Progenitor cell of endocrine pancreas (in vitro differentiated cells): ENCODE measurements at places on chromosomes 5 and 9. TPM values are rescaled to one million over a fixed set of nuclear protein-coding genes. Genes with fewer than 3 reads are reported as not detected.

The NFIB gene
- total RNA-seq, result 15.3 and 15.5 TPM in 2 replicates

The PDZD2 gene
- total RNA-seq, result 2.4 and 3.1 TPM in 2 replicates

The SGCD gene
- total RNA-seq, result 5.5 and 5.9 TPM in 2 replicates

The ERAP2 gene
- not detected in 2 replicates for total RNA-seq

The ADGRD2 gene
- total RNA-seq, result not detected in 2 replicates

The DCTN3 gene
- 101 and 102 TPM in 2 replicates for total RNA-seq

The PRDM9 gene
- total RNA-seq, result not detected in 2 replicates

The ZCCHC10 gene
- total RNA-seq, result 23.1 and 25.7 TPM in 2 replicates

The IL33 gene
- 0.13 TPM in 1 of 2 replicates, not detected in the other for total RNA-seq

The RLN2 gene
- 4.0 and 4.4 TPM in 2 replicates for total RNA-seq

The KCTD16 gene
- total RNA-seq, result 21.2 and 24.3 TPM in 2 replicates

The TEX48 gene
- total RNA-seq, result not detected in 2 replicates

The MAMDC2 gene
- total RNA-seq, result 0.27 and 0.60 TPM in 2 replicates

- no peak overlapping the region for H3K27ac ChIP-seq
- H3K36me3 ChIP-seq, result peaks cover 17% of the 10 kb centered on the region
- no peaks in the 10 kb centered on the region for H3K4me1 ChIP-seq
Observed at GRCh38 chr9:132627106-132627505, 42.7 kb downstream of the DDX31 start.

- H3K36me3 ChIP-seq, result no peaks in the 10 kb centered on the region
- no peak for DNase-seq
- peaks cover 3% of the 10 kb centered on the region for H3K4me1 ChIP-seq
- peaks cover 20% of the 10 kb centered on the region for H3K27me3 ChIP-seq
Observed at GRCh38 chr5:133469846-133470245, 142.5 kb downstream of the FSTL4 start.

DNA sequence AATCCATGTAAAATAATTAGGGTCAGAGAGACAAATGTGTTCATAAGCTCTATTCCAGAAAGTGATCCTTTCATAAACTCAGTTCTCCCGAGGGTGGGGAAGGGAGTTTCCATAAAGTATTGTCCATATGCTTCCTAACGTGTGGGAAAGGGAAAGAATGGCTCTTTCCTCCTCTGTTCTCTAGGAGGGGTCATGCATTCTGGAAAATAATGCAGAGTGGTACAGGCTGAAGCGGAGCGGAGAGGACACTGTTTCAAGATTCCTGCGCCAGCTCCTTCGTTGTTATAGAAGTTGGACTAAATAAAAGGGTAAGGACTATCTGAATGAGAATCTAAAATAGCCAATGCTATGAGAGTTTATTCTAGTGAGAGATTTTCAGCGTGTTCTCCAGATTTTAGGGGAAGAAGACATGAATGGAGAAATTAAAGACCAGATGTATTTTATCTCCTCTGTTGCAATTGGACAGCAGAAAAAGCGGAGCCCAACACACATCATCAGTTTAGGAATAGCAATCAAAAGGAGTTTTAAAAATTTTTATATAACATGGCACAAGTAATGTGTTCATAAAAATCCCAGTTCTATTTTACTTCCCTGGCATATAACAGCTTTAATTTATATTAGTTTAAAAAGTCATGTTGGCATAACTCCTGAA, 166.9 kb upstream of the MPDZ start:
- no peak for DNase-seq
- no peaks in the 10 kb centered on the region for H3K4me1 ChIP-seq
- no peaks in the 10 kb centered on the region for H3K36me3 ChIP-seq
- H3K27ac ChIP-seq, result no peak overlapping the region

GRCh38 chr5:4148009-4148408, 552.4 kb downstream of the IRX1 start:
- H3K4me1 ChIP-seq, result no peaks in the 10 kb centered on the region
- no peak overlapping the region for H3K4me3 ChIP-seq
- peaks cover 10% of the 10 kb centered on the region for H3K27me3 ChIP-seq
- no peak overlapping the region for H3K27ac ChIP-seq

DNA sequence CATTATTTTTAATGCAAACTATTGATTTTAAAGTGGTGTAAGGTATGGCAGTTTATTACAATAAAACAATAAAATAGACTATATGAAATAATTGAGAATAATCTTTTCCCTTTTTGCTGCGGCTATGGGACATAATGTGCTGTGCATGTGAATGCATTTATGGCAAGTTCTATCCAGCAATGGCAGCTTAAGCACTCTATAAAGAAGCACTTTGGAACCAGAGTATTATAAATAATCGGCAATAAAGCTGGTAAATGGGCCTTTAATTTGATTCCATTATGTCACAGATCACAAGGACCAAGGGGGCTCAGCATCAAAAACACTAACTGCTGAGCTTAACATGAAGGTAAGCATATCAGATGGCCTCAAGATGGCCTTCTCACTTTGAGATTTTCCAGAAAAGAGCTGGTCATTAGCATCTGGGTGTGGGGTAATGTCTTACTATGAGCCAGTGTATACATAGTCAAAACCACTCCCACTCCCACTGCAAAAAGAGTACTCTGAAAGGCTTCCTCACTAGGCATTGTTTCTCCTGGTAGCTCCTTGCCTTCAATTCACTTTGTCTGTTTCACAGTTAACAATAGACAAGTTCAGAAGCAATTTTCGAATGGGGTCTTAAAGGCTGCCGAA, 97.1 kb upstream of the ASTN2 start:
- peaks cover 38% of the 10 kb centered on the region for H3K27me3 ChIP-seq
- no peak for DNase-seq
- no peaks in the 10 kb centered on the region for H3K36me3 ChIP-seq

GRCh38 chr9:97880336-97880735, 27.3 kb downstream of the FOXE1 start:
- no peaks in the 10 kb centered on the region for H3K36me3 ChIP-seq
- no peak for DNase-seq
- H3K4me3 ChIP-seq, result no peak overlapping the region

GRCh38 chr5:72834924-72835323, 18.5 kb downstream of the TNPO1 start:
- H3K4me3 ChIP-seq, result no peak overlapping the region
- H3K36me3 ChIP-seq, result no peaks in the 10 kb centered on the region
- H3K4me1 ChIP-seq, result peaks cover 5% of the 10 kb centered on the region
- DNase-seq, result no peak

DNA sequence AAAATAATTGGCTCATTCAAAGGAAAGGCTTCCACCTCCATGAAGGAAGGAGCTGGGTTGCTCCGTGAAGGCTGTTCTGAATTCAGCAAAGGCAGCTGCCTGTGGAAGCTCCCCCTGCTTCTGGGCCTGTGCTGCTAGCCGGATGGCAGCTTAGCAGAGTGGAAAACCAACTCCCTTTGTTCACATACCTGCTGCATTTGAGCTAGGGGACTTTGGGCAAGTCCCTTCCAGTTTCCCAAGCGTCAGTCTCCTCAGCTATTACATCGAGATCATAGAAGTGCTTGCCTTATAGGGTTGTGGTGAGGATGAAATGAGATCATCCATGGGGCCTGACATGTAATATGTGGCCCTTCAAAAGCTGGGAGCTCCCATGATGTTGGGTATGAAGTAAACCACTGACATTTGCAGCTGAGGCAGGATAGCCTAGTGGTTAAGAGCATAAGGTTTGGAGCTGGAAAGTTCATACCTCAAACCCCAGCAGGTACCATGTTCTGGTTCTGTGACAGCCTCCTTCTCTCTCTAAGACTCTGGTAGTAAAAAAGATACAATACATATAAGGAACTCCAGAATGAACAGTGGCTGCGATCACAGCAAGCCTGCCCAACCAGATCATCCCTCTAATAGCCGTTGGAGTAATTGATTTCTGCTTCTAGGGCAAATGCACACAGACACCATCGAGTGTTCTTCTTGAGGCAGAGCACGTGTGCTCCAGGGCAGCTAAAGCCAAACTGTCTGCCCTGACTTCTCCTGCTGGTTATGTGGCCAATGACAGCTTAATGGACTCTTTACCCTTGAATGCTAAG, 11.0 kb upstream of the DENND1A start:
- H3K4me3 ChIP-seq, result no peak overlapping the region
- no peak overlapping the region for H3K27ac ChIP-seq
- no peaks in the 10 kb centered on the region for H3K36me3 ChIP-seq
- no peak for DNase-seq
- peaks cover 4% of the 10 kb centered on the region for H3K4me1 ChIP-seq
- peaks cover 20% of the 10 kb centered on the region for H3K27me3 ChIP-seq

DNA sequence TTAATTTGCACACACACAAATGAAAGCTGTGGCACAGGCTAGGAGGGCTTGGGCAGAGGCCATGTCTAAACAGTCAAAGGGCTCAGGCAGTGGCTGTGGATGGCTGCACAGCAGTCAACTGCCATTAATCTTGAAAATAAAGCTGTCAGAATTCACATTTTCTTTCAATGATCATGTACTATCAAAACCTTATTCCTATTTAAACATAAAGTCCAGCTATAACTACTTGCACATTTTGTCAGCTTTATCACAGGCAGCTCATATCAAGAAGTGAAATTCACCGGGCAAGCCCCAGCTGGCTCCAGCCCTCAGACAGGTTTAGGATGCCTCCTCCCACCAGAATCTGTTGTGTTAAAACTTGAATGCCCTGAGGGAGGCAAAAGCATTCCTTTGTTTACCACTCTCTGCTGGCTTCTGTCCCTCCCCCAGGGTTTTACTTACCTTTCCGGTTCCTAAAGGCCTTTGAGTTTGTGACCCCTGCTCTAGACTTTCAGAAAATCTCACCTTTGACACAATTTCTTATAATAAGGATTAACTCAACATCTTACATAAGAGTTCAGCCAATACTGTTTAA, 54.9 kb upstream of the GRAMD2B start:
- no peaks in the 10 kb centered on the region for H3K36me3 ChIP-seq
- no peaks in the 10 kb centered on the region for H3K27me3 ChIP-seq
- no peak for DNase-seq
- H3K27ac ChIP-seq, result peak overlapping the region; percentile 70

- H3K36me3 ChIP-seq, result no peaks in the 10 kb centered on the region
- peaks cover 39% of the 10 kb centered on the region for H3K4me1 ChIP-seq
- peak overlapping the region; percentile 96 for H3K4me3 ChIP-seq
- DNase-seq, result no peak
- peaks cover 23% of the 10 kb centered on the region for H3K27me3 ChIP-seq
Observed at GRCh38 chr9:8856396-8857067, 1057.0 kb upstream of the DMAC1 start.

DNA sequence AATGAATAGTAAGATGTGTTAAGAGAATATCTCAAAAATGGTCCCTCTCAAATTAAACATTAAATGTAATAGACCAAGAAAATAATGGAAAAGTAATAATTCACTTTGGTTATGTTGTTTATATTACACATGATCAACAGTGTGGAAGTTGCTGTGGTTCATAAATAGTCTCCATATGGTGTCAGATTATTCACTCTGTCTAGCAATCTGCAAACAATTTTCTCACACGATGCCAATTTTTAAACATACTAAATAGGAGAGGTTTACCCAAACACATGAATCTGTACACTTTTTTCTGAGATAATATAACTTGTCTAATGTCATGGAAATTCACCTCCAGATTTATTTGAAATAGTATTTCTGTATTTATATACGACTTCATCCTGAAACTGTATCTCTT, 217.4 kb upstream of the FBXL7 start:
- no peak for DNase-seq
- H3K27me3 ChIP-seq, result no peaks in the 10 kb centered on the region
- H3K4me3 ChIP-seq, result no peak overlapping the region
- H3K27ac ChIP-seq, result no peak overlapping the region
- H3K36me3 ChIP-seq, result no peaks in the 10 kb centered on the region

DNA sequence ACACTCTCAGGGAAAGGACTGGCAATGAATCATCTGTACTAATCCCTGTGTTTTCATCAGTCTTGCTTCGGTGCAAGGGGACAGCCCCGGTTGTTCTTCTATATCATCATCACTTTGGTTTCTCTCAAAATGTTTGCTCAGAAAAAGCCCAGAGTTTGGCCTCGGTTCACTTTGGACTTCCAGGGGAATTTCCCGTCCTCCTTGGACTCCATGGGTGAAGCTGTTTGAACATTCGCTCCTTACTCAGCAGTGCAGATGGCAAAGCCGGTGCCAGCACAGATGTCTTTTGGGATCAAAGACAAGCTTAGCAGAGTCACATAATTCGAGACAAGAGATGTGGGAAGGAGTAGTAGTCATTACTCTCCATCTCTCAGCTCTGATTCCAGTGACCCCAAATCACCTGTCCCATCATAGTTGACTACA, 69.8 kb upstream of the TNFSF8 start:
- no peaks in the 10 kb centered on the region for H3K36me3 ChIP-seq
- H3K4me1 ChIP-seq, result no peaks in the 10 kb centered on the region
- no peak for DNase-seq
- H3K4me3 ChIP-seq, result no peak overlapping the region
- no peak overlapping the region for H3K27ac ChIP-seq

GRCh38 chr5:1265026-1265425, 29.8 kb downstream of the TERT start:
- H3K4me1 ChIP-seq, result no peaks in the 10 kb centered on the region
- H3K27ac ChIP-seq, result no peak overlapping the region
- peaks cover 5% of the 10 kb centered on the region for H3K27me3 ChIP-seq
- no peaks in the 10 kb centered on the region for H3K36me3 ChIP-seq
- no peak for DNase-seq
- H3K4me3 ChIP-seq, result no peak overlapping the region

DNA sequence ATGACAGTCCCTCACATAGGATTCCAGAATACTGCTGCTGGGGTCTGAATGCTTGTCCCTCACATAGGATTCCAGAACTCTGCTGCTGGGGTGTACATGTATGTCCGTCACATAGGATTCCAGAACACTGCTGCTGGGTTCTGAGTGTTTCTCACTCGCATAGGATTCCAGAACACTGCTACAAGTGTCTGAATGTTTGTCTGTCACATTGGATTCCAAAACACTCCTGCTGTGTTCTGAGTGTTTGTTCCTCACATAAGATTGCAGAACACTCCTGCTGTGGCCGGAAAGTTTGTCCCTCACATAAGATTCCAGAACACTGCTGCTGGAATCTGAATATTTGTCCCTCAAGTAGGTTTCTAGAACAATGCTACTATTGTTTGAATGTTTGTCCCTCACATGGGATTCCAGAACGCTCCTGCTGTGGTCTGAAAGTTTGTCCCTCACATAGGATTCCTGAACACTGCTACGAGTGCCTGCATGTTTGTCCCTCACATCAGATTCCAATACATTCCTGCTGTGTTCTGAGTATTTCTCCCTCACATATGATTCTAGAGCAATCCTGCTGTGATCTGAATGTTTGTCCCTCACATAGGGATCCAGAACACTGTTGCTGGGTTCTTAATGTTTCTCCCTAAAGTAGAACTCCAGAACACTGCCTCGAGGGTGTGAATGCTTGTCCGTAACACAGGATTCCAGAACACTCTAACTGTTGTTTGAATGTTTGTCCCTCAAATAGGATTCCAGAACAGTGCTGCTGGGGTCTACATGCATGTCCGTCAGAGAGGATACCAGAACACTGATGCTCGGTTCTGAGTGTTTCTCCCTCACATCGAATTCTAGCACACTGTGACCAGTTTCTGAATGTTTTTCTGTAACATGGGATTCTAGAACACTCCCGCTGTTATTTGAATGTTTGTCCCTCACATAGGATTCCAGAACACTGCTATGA, 200.4 kb downstream of the FOXD4L6 start:
- H3K4me3 ChIP-seq, result no peak overlapping the region
- H3K27me3 ChIP-seq, result no peaks in the 10 kb centered on the region
- DNase-seq, result no peak
- no peaks in the 10 kb centered on the region for H3K4me1 ChIP-seq
- peaks cover 11% of the 10 kb centered on the region for H3K36me3 ChIP-seq
- no peak overlapping the region for H3K27ac ChIP-seq
